ENCODE measurements at places on chromosomes 11 and 22.

GRCh38 chr11:47768101-47768612 lies 1.0 kb upstream of the FNBP4 start:
- DNase-seq = peak; percentile 52

DNA sequence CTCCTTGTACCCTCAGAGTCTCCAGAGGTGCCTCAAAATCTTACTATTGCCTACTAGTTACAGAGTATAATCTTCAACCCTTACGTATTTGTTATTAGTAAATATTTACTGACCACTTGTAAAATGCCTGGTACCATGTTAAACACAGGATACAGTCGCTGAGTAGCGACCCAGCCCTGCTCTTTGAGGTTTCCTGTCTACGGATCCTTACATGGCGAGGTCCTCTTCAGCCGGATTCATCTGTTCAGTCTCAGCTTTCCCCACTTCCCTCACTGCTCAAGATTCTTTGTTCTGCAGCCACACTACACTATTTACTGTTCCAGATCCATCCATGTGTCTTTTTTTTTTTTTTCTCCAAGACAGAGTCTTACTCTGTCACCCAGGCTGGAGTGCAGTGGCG lies 13.2 kb upstream of the TTC36 start:
- no peak for DNase-seq

GRCh38 chr11:14413307-14414069 lies 54.5 kb upstream of the RRAS2 start:
- DNase-seq = no peak

GRCh38 chr11:34254011-34254410 lies 103.8 kb downstream of the ABTB2 start:
- DNase-seq = no peak

GRCh38 chr11:12706545-12707499 lies 32.6 kb downstream of the TEAD1 start:
- no peak for DNase-seq

DNA sequence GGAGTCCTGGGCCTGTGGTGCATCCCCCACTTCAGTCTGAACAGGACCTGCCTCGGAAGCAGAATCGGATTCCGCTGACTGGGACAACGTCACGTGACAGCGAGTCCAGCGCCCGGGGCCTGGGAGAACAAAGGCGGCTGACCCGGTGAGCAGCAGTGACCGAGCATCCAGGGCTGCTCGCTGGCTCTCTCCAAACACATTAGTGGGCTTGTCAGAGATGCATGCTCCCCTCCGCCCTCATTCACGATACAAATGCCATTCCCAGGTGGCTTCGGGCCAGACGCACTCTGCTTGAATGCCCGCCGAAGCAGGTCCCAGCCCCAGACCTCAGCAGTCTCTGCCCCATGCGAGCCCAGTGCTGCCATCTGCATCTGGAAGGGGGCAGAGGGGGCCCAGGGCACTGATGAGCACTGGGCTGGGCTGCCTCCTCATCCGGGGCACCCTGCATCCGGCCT lies 91.0 kb downstream of the WNT7B start:
- no peak for DNase-seq

- DNase-seq = peak; percentile 70
These were observed 24.0 kb downstream of the SLC43A1 start for GRCh38 chr11:57491371-57492061.

DNA sequence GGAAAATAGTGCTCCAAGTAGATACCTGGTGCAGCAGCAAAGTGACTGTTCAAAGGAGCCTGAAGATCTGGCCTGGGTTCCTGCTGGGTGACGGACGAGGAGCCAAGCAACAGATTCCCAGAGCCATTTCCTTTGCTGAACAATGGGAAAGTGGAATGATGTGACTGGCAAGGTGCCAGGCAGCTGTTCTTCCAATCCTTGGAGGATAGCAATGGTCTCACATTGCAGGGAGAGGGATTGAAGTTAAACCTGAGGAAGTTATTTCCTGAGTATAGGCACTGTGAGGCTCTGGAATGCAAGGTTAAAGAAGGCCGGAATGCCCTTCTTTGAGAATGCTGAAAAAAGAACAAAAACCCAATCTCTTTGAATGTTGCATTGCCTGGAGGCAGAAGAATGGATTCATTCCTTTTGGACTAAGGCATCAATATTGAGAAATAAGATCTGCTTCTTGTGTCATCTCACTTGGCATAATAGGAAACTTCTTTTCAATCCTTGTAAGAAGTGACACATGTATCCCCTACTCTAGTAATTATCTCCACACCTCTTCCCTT lies 223.8 kb downstream of the BLID start:
- no peak for DNase-seq

DNA sequence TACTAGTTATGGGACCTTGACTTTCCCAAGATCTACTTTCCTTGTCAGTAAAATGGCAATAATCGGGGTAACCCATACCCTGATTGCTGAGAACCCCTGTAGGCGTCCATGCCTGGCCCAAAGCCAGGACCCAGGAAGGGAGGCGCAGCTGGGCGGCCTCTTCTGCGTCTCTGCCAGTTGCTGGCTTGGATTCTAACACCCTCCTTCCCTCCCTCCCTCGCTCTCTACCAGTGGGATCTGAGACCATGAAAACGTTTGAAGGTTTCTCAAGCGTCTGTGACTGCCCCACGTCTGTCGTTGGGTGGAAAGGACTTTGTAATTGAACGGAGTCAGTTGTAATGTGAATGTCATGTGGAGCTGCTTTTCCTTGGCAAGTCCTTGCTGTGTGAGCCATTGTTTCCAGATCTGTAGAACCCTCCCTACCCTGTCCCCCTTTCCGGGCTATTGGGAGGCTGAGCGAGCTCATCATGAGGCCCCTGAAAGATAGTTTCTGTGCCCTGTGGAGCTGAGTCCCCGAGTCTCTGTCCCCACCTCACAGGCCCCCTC lies 47.8 kb downstream of the PARVB start:
- DNase-seq = no peak

Data from D341Med (cell line).